Lower leg skin (tissue), 4 donors: ENCODE measurements at places on chromosomes 7 and 10. TPM values are rescaled to one million over a fixed set of nuclear protein-coding genes. Genes with fewer than 3 reads are reported as not detected.

The CPXM2 gene
- total RNA-seq, result 1.6 TPM

The CYP2C9 gene
- 1.4 TPM for total RNA-seq

The SORCS1 gene
- total RNA-seq, result 2.2 TPM

The MAT1A gene
- total RNA-seq, result 8.1 TPM

The FGFR2 gene
- 165 TPM for total RNA-seq

The CCDC71L gene
- total RNA-seq, result 13.4 TPM

The NACAD gene
- 2.0 TPM for total RNA-seq

The HYAL4 gene
- not detected for total RNA-seq

The NT5C2 gene
- 53.6 TPM for total RNA-seq
